ENCODE measurements at places on chromosomes 16 and 17. TPM values are rescaled to one million over a fixed set of nuclear protein-coding genes. Genes with fewer than 3 reads are reported as not detected.

The ITGAE gene
- total RNA-seq = 20.9 TPM

The ADGRG3 gene
- total RNA-seq = not detected

The MT1X gene
- total RNA-seq = 59.3 TPM

The MFAP4 gene
- not detected for total RNA-seq

The ATP6V0D1 gene
- 17.3 TPM for total RNA-seq

The DBNDD1 gene
- 1.2 TPM for total RNA-seq

The ASPHD1 gene
- 2.7 TPM for total RNA-seq

The HP gene
- total RNA-seq = not detected
